ENCODE measurements at places on chromosomes 1 and 21.

DNA sequence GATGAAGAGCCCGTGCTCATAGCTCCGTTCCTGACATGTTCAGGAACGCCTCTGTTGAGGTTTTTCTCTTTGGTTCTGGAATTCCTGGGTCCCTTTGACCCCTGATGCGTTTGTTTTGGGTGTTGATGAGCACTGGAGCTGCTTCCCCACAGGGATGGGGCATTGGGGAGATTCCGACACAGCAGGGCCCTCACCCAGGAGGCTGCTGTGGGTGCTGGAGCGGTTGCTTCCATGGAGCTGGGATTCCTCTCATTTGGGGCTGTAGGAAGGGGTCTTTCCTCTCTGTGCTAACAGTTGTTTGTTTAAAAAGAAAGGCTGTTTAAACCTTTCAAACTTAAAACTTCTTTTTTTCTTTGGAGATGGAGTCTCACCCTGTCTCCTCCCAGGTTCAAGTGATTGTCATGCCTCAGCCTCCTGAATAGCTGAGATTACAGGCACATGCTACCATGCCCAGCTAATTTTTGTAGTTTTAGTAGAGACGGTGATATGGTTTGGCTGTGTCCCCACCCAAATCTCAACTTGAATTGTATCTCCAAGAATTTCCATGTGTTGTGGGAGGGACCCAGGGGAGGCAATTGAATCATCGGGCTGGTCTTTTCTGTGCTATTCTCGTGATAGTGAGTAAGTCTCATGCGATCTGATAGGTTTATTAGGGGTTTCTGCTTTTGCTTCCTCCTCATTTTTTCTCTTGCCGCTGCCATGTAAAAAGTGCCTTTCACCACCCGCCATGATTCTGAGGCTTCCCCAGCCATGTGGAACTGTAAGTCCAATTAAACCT lies 48.9 kb downstream of the SKI start:
- DNase-seq, result no peak

DNA sequence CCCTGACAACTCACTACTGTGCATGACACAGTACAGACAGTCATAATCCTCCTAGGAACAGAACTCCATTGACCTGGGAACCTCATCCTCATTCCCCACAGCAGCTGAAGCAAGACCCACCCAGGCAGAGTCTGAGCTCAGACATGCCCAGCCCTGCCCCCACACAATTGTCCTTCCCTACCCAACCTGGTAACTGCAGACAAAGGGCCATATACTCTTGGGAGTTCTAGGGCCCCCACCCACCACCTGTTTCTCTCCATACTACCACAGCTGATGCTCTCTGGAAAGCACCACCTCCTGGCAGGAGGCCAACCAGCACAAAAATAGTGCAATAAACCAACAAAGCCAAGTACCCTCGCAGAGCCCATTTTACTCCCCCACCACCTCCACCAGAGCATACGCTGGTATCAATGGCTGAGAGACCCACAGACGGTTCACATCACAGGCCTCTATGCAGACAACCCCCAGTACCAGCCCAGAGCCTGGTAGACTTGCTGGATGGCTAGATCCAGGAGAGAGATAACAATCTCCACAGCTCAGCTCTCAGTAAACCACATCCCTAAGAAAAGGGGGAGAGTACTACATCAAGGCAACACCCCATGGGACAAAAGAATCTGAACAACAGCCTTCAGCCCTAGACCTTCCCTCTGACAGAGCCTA lies 159.7 kb upstream of the CXADR start:
- DNase-seq, result no peak

GRCh38 chr1:8951231-8951630 lies 5.6 kb downstream of the CA6 start:
- DNase-seq, result no peak

DNA sequence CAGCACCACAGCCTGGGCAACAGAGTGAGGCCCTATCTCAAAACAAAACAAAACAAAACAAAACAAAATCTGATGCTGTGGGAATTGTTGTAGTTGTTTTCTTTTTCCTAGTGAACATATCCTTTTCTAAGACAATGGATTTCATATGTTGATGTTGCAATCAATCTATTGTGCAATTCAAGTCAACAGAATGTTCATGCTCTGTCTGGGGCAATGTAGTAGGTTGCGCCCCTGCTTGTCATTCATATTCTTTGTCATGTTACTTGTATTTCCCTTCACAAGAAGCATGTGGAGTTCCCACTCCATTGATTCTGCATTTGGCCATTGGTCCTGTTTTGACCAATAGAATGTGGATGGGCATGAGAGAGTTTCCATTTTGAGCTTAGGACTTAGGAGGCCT lies 223.9 kb downstream of the DUSP10 start:
- DNase-seq, result no peak

DNA sequence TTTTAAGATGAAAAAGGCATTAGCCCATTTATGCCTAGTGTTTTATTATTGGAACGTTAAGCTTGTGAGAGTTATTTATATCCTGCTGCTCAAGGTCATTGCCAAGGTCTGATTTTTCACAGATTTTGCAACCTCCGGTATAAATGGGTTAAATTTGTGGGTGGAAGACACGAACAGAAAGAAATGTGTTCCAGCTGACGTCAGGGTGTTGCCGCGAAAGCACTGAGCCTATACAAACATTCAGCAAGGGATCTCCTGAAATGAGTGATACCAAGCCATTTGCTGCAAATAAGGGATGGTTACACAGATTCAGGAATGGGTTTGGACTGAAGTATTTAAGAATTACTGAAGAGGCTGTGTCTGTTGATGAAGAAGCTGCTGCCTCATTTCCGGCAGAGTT lies 32.2 kb downstream of the TMED5 start:
- DNase-seq, result no peak

DNA sequence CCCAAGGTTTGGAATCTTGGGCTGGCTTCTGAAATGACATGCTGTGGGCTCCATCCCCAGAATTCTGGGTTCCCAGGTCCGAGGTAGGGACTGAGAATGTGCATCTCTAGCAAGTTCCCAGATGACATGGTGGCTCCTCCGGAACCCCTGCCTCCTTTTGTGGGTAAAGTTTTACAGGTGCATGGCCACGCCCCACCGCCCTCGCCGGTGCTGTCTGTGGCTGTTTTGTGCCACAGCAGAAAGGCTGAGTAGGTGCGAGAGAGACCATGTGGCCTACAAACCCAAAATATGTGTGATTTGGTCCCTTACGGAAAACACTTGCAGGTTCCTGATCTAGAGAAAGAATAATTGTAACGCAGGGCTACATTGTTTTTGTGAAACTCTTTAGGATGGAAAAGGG lies 30.9 kb downstream of the SKI start:
- DNase-seq, result no peak

- no peak for DNase-seq
Observed at GRCh38 chr1:156359973-156360372, 9.0 kb upstream of the RHBG start.

DNA sequence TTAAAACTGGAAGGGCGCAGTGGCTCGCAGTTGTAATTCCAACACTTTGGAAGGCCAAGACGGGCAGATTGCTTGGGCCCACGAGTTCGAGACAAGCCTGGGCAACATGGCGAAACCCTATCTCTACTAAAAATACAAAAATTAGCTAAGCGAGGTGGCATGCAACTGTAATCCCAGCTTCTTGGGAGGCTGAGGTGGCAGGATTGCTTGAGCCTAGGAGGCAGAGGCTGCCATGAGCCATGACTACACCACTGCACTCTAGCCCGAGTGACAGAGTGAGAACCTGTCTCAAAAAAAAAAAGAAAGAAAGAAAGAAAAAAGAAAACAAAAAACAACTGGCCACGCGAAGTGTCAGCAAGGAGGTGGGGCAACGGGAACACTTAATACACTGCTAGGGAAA lies 6.3 kb downstream of the UBE2G2 start:
- no peak for DNase-seq

- DNase-seq, result no peak
Observed at GRCh38 chr1:23337869-23338268, 6.2 kb downstream of the HNRNPR start.

DNA sequence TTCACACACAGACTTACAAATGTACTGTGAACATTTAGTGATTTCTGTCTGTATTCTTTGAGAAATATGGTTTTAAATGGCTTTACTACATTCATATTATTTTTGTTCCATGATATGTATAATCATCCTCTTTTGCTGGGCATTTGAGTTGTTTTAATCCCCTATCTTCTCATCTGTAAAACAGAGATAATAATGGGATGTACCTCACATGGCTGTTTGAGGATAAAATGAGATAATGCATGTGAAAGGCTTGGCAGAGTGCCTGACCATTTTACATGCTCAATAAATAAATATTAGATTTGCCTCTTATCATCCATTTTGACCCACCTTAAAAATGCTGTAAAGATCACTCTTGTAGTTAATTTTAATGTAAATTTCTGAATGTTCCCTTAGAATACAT lies 197.2 kb downstream of the C1orf94 start:
- no peak for DNase-seq

DNA sequence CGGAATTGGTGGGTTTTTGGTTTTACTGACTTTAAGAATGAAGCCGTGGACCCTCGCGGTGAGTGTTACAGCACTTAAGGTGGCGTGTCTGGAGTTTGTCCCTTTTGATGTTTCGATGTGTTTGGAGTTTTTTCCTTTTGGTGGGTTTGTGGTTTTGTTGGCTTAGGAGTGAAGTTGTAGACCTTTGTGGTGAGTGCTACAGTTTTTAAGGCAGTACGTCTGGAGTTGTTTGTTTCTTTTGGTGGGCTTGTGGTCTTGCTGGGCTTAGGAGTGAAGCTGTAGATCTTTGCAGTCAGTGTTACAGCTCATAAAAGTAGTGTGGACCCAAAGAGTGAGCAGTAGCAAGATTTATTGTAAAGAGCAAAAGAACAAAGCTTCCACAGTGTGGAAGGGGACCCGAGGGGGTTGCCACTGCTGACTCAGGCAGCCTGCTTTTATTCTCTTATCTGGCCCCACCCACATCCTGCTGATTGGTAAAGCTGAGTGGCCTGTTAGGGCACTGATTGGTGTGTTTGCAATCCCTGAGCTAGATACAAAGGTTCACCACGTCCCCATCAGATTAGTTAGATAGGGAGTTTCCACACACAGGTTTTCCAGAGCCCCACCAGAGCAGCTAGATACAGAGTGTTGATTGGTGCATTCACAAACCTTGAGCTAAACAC lies 20.9 kb downstream of the HENMT1 start:
- DNase-seq, result no peak

DNA sequence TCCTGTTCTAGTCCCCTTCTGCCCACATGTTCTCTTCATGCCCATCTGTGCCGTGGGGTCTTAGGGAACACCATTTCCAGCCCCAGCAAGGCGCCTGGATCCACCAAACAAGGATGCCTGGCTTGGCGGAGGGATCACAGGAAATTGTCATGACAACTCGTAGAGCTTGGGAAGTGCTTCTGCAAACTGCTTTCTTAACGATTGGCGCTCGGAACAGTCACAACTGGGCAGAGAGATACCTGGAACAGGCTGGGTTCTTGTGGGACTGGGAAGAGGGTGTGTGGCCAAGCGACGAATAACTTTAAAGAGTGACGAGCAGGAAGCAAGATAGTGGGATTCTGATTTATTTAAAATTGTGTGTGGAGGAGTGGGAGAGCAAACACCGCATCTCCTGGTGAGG lies 329.8 kb downstream of the RPS6KC1 start:
- DNase-seq, result no peak

DNA sequence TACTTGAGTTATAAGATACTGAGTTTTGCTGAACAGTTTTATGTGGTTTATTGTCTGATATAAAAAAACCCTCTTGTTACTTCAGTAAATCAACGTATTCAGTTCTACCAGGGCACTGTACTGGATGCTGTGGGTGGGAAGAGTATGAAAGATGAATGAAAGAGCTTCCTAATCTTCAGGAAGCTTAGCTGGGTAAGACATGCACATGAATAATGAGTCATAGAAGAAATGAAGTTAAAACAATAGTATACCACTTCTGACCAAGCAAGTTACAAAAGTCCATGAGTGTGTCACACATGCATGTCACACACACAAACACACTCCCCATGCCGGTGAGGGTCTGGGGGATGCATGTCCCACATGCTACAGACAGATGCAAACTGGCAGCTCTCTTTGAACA lies 105.9 kb downstream of the SIPA1L2 start:
- DNase-seq, result no peak

GRCh38 chr1:85566890-85567289 lies 13.7 kb upstream of the CCN1 start:
- DNase-seq, result no peak

DNA sequence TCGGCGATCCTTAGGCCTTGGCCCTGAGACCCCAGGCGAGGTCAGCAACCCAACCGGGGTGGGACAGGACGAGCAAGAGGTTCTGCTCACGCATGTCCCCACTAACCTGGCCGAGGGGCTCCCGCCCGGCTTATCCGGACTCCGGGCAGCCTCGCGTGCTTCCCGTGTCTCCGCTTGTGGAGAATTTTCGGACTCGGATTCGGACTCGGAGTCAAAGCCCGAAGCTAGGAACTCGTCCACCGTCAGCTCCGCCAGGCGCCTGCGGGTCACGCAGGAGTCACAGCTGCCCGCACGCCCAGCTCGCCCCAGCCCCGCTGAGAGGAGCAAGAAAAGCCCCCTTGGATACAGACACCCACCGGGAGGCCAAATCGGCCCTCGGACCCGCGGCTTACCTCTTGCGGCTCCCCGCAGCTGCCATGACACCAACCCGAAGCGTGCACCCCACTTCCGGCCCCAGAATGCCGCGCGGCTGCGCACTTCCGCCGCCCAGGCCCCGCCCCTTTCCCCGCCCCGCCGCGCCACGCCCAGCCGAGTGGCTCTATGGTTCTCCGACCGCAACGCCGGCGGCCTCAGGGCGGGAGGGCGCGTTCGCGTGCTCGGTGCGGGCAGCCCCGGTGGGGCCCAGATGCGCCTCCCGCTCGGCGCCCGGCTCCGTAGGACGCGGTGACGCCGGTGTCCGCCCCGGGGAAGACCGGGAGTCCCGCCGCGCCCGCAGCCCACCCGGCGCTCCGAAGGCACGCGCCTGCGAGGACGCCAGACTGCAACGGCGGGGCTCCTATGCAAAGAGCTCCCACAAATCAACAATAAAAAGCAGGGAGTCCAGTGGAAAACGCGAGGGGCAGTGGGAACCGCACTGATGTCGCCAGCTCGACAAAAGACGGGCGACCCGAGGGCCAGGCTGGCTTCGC lies at the start of gene NOC2L:
Gene NOC2L, minus strand, starts transcription at position 434 of the 908 bp plus-strand sequence. Its CDS starts 16 bp downstream, at position 418.
- peak; percentile 97 for DNase-seq

GRCh38 chr1:15465674-15466073 lies 9.1 kb downstream of the CELA2A start:
- no peak for DNase-seq

DNA sequence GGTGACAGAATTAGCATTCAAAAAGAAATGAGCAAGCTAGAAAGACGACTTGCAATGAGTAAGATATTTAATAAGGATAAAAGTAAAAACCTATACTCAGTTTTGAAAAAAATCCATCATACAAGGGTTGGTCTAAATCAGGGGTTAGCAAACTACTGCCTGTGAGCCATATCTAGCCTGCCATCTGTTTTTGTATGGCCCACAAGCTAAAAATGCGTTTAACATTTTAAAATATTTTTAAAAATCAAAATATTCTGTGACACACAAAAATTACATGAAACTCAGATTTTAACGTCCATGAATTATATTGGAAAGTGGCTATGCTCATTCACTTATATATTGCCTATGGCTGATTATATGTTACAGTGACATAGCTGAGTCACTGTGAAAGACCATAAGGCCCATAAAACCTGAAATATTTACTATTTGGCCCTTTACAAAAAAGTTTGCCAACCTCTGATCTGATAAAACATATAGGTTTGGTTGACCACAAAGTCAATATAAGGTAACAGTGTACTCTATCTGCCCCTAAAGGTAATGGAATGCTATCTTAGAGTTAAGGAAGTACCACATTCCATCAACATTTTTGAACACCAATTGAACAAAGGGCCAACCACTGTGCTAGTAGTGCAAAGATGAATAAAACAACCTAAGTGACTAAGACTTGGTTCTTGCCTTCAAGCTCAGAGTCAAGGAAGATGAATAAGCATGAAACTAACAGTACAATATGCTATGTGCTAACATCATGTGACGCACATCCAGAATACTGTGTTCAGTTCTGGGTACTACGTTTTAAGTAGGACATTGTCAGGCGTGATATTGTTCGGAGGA lies 3.2 kb downstream of the IFT25 start:
- no peak for DNase-seq
